ENCODE measurements at places on chromosomes 3 and 15. TPM values are rescaled to one million over a fixed set of nuclear protein-coding genes. Genes with fewer than 3 reads are reported as not detected.

Gene LRRC15
- 0.67 TPM for polyA plus RNA-seq

Gene TRIM42
- polyA plus RNA-seq, result not detected

Gene ALDH1L1
- 0.16 TPM for polyA plus RNA-seq

Gene PGBD4
- 0.77 TPM for polyA plus RNA-seq

Gene NTRK3
- 0.10 TPM for polyA plus RNA-seq

Gene NPAP1
- polyA plus RNA-seq, result not detected

Gene MAP1A
- polyA plus RNA-seq, result 54.0 TPM

Gene GADL1
- not detected for polyA plus RNA-seq

Gene GHRL
- not detected for polyA plus RNA-seq

Gene RHOV
- polyA plus RNA-seq, result 0.13 TPM

Gene HEMK1
- 21.3 TPM for polyA plus RNA-seq

Gene IQCF5
- polyA plus RNA-seq, result not detected

Gene CRABP1
- polyA plus RNA-seq, result not detected

Gene CACNA1D
- polyA plus RNA-seq, result 0.18 TPM

Gene LRRC2
- 1.2 TPM for polyA plus RNA-seq

Gene ADAMTSL3
- not detected for polyA plus RNA-seq

Gene HHATL
- polyA plus RNA-seq, result not detected

Gene ATP13A5
- not detected for polyA plus RNA-seq

Gene C3orf80
- 0.11 TPM for polyA plus RNA-seq

Gene AHSG
- not detected for polyA plus RNA-seq

Gene DHFR2
- 1.6 TPM for polyA plus RNA-seq

Gene SPTSSB
- polyA plus RNA-seq, result not detected

Gene ARRDC4
- polyA plus RNA-seq, result 67.4 TPM

Gene CCK
- 0.16 TPM for polyA plus RNA-seq

Gene IDH2
- polyA plus RNA-seq, result 164 TPM

Gene BCHE
- polyA plus RNA-seq, result not detected

Gene CD86
- polyA plus RNA-seq, result not detected

Gene UBP1
- 58.3 TPM for polyA plus RNA-seq

Gene GOLGA8O
- polyA plus RNA-seq, result 0.56 TPM

Gene MAGEL2
- polyA plus RNA-seq, result 0.04 TPM

Gene DUOXA1
- polyA plus RNA-seq, result not detected

Gene PDCD10
- polyA plus RNA-seq, result 24.4 TPM

Gene CADPS
- not detected for polyA plus RNA-seq

Gene HHLA2
- not detected for polyA plus RNA-seq

Gene NANOGP8
- not detected for polyA plus RNA-seq

Gene GP5
- polyA plus RNA-seq, result 0.02 TPM

Gene CGNL1
- polyA plus RNA-seq, result 0.06 TPM

Gene SPG21
- 59.9 TPM for polyA plus RNA-seq

Gene DUOXA2
- not detected for polyA plus RNA-seq

Gene CKMT1A
- not detected for polyA plus RNA-seq

Gene ISLR
- 33.7 TPM for polyA plus RNA-seq

Gene DISP2
- 0.23 TPM for polyA plus RNA-seq

Gene CLEC3B
- polyA plus RNA-seq, result 22.3 TPM

Gene CERS3
- not detected for polyA plus RNA-seq

Gene SCAMP2
- polyA plus RNA-seq, result 192 TPM

Gene CYP1A2
- polyA plus RNA-seq, result not detected

Gene DZIP3
- 5.4 TPM for polyA plus RNA-seq

Gene CPN2
- polyA plus RNA-seq, result not detected

Gene OR5K2
- not detected for polyA plus RNA-seq

Gene IFT122
- 15.8 TPM for polyA plus RNA-seq

Gene MUC13
- polyA plus RNA-seq, result not detected

Gene ZDHHC19
- not detected for polyA plus RNA-seq

Gene TRPM1
- 0.44 TPM for polyA plus RNA-seq

Gene SLC2A2
- polyA plus RNA-seq, result not detected

Gene SAMMSON
- not detected for polyA plus RNA-seq

Gene PTX3
- polyA plus RNA-seq, result 60.8 TPM

Gene ACKR2
- not detected for polyA plus RNA-seq

Data from BJ (cell line).